Esophagus squamous epithelium (tissue), 5 donors: ENCODE measurements at places on chromosomes 7 and 10.

DNA sequence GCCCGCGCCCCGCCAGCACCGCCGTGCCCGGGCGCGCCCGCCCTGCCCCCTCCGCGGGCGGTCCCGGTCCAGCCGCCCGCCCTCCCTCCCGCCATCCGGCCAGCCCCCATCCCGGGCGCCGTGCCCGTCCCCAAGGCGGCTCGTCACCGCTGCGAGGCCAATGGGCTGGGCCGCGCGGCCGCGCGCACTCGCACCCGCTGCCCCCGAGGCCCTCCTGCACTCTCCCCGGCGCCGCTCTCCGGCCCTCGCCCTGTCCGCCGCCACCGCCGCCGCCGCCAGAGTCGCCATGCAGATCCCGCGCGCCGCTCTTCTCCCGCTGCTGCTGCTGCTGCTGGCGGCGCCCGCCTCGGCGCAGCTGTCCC is at the start of gene HTRA1:
HTRA1 (plus strand) TSS at position 187 of the 362 bp plus-strand sequence; CDS start at position 287, 100 bp downstream.
- H3K4me3 ChIP-seq: peak within 1 kb of the TSS; percentile 64
- H3K27me3 ChIP-seq: no peaks in the 10 kb centered on the region
- peak within 1 kb of the TSS; percentile 90 for H3K27ac ChIP-seq
- no peak for DNase-seq
- no peaks in the 10 kb centered on the region for H3K36me3 ChIP-seq
- H3K4me1 ChIP-seq: peaks cover 7% of the 10 kb centered on the region

- H3K27me3 ChIP-seq: no peaks in the 10 kb centered on the region
- no peak overlapping the region for H3K4me3 ChIP-seq
- peaks cover 21% of the 10 kb centered on the region for H3K36me3 ChIP-seq
- no peaks in the 10 kb centered on the region for H3K4me1 ChIP-seq
- no peak for DNase-seq
Observed at GRCh38 chr7:139588632-139589031, 65.1 kb downstream of the CLEC2L start.

DNA sequence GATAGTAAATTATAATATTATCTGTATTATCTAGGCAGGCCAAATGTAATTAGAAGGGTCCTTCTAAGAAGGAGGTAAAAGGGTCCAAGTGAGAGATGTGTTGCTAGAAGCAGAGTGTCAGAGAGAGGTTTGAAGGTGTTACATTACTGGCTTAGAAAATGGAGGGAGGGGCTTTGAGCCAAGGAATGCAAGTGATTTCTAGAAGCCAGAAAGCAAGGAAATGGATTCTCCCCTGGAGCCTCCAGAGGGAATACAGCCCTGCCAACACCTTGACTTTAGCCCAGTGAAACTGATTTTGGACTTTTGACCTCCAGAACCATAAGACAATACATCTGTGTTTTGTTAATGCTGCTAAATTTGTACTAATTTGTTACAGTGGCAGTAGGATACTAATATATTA is 97.9 kb upstream of the IL6 start:
- no peaks in the 10 kb centered on the region for H3K4me1 ChIP-seq
- no peak for DNase-seq
- no peak overlapping the region for H3K4me3 ChIP-seq
- no peak overlapping the region for H3K27ac ChIP-seq
- H3K27me3 ChIP-seq: no peaks in the 10 kb centered on the region

GRCh38 chr7:128311013-128311412 is 32.7 kb downstream of the RBM28 start:
- no peaks in the 10 kb centered on the region for H3K4me1 ChIP-seq
- H3K4me3 ChIP-seq: no peak overlapping the region
- H3K36me3 ChIP-seq: peaks cover 100% of the 10 kb centered on the region
- DNase-seq: no peak

GRCh38 chr10:79385392-79385795 is 38.1 kb downstream of the PPIF start:
- H3K27ac ChIP-seq: no peak overlapping the region
- peaks cover 4% of the 10 kb centered on the region for H3K4me1 ChIP-seq
- no peak overlapping the region for H3K4me3 ChIP-seq
- H3K27me3 ChIP-seq: no peaks in the 10 kb centered on the region

- peak within 1 kb of the TSS; percentile 53 for H3K4me3 ChIP-seq
- DNase-seq: no peak
- H3K27me3 ChIP-seq: peaks cover 14% of the 10 kb centered on the region
- peaks cover 5% of the 10 kb centered on the region for H3K4me1 ChIP-seq
- peak within 1 kb of the TSS; percentile 71 for H3K27ac ChIP-seq
- no peaks in the 10 kb centered on the region for H3K36me3 ChIP-seq
Observed at GRCh38 chr10:1737222-1738061, at the start of gene ADARB2. Gene ADARB2 (minus strand): TSS chr10:1737525.

GRCh38 chr10:97798958-97799610 is 27.3 kb upstream of the SFRP5 start:
- H3K27me3 ChIP-seq: no peaks in the 10 kb centered on the region
- no peak overlapping the region for H3K27ac ChIP-seq
- no peaks in the 10 kb centered on the region for H3K4me1 ChIP-seq

DNA sequence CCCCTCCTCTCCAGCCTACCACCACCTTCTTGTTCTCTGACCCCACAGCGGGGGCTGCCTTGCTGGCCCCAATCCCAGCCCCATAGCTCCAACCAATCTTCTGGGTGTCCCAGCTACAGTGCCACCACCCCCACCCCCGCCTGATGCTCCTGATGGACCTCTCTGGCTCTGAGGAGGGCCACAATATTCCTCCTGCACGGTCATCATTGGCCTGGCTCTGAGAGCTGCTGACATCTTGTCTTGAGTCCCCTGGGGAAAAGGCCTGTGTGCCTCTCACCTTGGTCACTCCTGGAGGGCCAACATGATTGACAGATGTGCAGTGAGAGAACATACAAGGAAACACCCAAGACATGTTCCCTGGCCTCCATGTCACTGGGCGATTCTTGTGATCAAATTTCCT is 7.6 kb downstream of the GDF2 start:
- H3K4me3 ChIP-seq: no peak overlapping the region
- no peaks in the 10 kb centered on the region for H3K36me3 ChIP-seq
- peaks cover 9% of the 10 kb centered on the region for H3K4me1 ChIP-seq
- no peak overlapping the region for H3K27ac ChIP-seq

- H3K27ac ChIP-seq: no peak overlapping the region
- H3K36me3 ChIP-seq: no peaks in the 10 kb centered on the region
- peaks cover 9% of the 10 kb centered on the region for H3K27me3 ChIP-seq
- no peak overlapping the region for H3K4me3 ChIP-seq
- no peaks in the 10 kb centered on the region for H3K4me1 ChIP-seq
Observed at GRCh38 chr7:43137811-43138210, 25.4 kb downstream of the HECW1 start.

GRCh38 chr7:51314726-51315125 is 1.9 kb downstream of the COBL start:
- no peak for DNase-seq
- peaks cover 3% of the 10 kb centered on the region for H3K4me1 ChIP-seq
- H3K4me3 ChIP-seq: no peak overlapping the region
- peak overlapping the region; percentile 77 for H3K27ac ChIP-seq
- no peaks in the 10 kb centered on the region for H3K27me3 ChIP-seq

GRCh38 chr10:48773580-48773979 is 88.9 kb downstream of the WDFY4 start:
- no peaks in the 10 kb centered on the region for H3K27me3 ChIP-seq
- H3K4me1 ChIP-seq: no peaks in the 10 kb centered on the region
- H3K27ac ChIP-seq: no peak overlapping the region
- DNase-seq: no peak
- H3K4me3 ChIP-seq: no peak overlapping the region

DNA sequence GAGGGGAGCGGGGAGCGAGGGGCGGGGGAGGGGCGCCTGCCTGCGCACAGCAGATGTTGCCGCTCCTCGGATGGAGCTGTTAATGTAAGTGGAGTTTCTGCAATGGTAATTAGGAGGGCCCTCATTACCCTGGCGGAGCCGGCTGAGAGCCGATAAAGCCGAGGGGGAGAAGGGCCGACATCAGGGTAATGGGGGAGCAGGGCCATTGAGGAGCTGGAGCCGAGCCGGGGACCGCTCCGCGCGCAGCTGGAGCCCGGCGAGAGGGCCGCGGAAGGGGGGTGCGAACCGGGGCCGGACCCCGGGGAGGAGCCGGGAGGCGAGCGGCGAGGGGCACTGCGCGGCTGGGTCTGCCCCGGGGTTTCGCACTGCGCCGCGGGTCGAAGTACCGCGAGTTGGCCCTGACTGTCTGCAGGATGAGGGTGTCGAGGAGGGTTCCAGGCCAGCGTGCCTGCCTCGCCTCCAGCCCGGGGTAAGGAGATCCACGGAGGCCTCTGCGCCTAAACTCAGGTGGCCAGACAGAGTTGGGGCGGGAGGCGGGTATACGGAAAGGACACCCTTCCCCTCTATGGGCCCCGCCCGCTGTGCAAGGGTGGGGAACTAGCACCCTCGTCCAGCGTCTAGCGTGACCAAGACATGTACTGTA is 55.0 kb upstream of the LBX1 start:
- peak overlapping the region; percentile 47 for H3K4me3 ChIP-seq
- no peak overlapping the region for H3K27ac ChIP-seq
- DNase-seq: no peak

- DNase-seq: no peak
- no peaks in the 10 kb centered on the region for H3K27me3 ChIP-seq
- peaks cover 10% of the 10 kb centered on the region for H3K4me1 ChIP-seq
- no peaks in the 10 kb centered on the region for H3K36me3 ChIP-seq
- no peak overlapping the region for H3K4me3 ChIP-seq
Observed at GRCh38 chr7:151735186-151735850, 141.6 kb downstream of the PRKAG2 start.

DNA sequence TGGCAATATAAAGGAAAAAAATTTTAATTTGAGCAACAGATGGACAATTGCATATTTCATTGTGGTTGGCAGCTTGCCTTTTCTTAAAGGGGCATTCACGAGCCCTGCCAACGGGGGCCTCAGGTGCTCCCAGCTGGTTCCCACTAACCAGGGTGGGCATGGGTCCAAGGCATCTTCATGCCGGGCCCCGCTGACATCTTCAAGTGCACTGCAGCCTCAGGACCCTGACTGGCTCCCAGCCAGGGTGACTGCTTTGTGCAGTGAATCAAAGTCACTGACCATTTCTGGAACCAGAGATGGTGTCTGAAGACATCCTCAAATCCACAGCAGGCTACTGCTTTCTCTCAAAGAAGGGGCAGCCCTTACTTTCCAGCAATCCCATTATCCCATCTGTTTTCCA is 275.2 kb upstream of the MGMT start:
- H3K27me3 ChIP-seq: no peaks in the 10 kb centered on the region
- H3K4me3 ChIP-seq: no peak overlapping the region
- H3K27ac ChIP-seq: no peak overlapping the region
- no peak for DNase-seq

GRCh38 chr7:104231054-104232046 is 23.5 kb upstream of the ORC5 start:
- no peaks in the 10 kb centered on the region for H3K4me1 ChIP-seq
- no peaks in the 10 kb centered on the region for H3K36me3 ChIP-seq
- no peak overlapping the region for H3K4me3 ChIP-seq
- no peak overlapping the region for H3K27ac ChIP-seq
